ENCODE measurements at places on chromosomes 3 and 15. TPM values are rescaled to one million over a fixed set of nuclear protein-coding genes. Genes with fewer than 3 reads are reported as not detected.

The TMEM158 gene
- total RNA-seq, result 14.7 TPM

The CTDSPL2 gene
- total RNA-seq, result 43.9 TPM

The THPO gene
- total RNA-seq, result not detected

The GOLGA8J gene
- total RNA-seq, result not detected

The CCDC174 gene
- 10.7 TPM for total RNA-seq
